Fibroblast of skin of back (primary cell): ENCODE measurements at places on chromosomes 13 and 19.

DNA sequence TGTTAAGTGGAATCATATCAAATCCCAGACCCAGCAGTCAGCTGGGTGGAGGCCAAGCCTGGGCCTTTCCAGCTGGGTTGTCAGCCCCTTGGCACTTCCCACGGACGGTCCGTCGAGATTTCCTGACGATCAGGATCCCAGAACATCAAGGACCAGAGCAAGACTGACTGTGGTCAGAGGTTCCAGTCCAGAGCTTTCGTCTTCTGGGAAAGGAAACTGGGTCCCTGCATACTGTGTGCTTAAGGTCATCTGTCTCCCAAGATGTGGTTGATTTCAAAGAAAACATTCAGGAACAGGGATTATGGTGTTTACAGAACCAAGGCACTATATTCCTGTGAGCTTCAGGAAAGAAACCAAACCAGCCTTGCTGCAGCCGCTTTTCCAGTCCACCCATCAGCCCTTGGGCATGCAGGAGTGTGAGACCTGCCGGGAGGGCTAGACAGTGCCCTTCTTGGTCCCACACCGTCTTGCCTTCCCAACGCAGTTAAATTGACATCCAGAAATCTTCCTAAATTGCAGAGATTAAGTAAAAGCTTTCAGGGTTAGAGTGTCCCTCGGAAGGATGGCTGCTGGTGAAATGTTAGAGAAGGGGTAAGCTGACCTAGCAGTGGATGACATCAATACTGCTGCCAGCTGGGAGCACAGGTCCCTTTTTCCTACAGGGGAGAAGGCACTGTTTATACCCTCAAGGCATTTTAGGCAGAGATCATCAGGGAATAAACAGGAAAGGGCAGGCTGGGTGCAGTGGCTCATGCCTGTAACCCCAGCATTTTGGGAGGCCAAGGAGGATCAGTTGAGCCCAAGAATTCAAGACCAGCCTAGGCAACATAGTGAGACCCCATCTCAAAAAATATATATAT lies 5.0 kb upstream of the C19orf33 start:
- DNase-seq, result peak; percentile 49

DNA sequence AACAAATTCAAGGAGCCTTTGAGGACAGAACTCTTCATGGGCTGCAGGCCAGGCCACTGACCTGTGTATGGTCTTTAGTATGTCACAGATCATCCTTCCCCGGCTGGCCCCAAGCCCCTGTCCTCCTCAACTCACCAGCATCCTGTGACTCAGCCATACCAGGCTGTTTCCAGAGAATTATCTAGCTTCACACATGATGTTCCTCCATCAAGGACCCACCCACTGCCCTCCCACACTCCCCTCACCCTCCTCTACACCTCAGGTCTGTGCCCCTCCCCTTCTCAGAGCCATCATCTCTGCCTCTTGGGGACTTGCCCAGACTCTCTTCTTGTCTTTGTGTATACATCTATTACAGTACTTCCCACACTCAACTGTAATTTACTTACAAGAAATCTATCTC lies 14.7 kb downstream of the DCT start:
- DNase-seq, result no peak

- DNase-seq, result no peak
Observed at GRCh38 chr19:16384688-16385087, 60.1 kb downstream of the KLF2 start.

GRCh38 chr13:94369972-94370436 lies 109.5 kb downstream of the DCT start:
- no peak for DNase-seq

DNA sequence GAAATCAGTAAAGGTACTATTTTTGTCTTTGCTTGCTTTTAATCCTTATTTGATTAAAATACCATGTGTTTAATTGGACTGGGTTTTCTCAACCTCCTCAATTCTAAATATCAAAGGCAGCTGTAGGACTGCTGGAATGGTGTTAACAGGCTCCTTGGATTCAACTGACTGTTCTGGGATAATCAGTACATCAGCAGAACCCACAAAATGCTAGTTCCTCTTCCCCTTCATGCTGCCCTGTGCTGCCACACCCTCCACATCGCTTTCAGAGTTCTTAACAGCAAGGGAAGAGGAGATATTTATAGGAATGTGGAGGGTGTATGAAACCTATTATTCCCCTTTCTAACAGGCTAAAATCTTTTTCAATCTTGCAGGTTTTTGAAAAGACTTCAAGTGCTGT lies 82.4 kb downstream of the KCTD12 start:
- no peak for DNase-seq

DNA sequence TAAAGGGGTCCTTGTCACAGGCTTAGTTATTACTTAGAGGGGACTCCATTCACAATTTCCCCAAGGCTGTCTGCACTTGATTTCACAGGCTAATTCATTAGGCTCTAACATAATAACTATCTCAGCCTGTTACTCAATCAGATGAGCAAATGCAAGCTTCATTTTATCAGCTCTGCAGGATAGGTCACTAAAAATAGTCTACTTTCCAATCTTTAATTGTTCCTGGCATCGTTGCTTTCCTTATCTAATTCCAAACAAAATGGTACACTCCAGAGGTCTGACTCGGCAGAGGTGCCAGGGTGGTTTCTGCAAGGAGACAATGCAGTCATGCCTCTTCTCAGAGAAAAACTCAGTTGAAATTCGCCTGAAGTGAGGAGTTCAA lies 69.7 kb upstream of the SLC15A1 start:
- no peak for DNase-seq

DNA sequence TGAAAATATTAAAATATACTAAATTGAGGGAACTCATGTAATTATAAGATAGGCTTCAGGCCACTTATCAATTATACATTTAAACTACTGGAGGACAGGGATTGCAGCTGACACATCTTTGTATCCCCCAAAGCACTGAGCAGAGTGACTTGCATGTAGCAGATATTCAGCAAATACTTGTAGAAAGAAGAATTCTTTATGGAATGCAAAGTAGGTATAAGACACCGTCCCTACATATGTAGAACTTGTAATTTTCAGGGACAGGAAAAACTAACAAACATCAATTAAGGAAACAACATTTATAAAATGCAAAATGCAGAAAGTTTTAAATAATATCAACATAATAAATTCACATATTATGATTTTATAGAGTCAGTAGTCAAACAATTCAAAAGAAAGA lies 719.2 kb downstream of the OLFM4 start:
- DNase-seq, result no peak

- no peak for DNase-seq
Observed at GRCh38 chr19:50022823-50023222, 2.3 kb downstream of the VRK3 start.

DNA sequence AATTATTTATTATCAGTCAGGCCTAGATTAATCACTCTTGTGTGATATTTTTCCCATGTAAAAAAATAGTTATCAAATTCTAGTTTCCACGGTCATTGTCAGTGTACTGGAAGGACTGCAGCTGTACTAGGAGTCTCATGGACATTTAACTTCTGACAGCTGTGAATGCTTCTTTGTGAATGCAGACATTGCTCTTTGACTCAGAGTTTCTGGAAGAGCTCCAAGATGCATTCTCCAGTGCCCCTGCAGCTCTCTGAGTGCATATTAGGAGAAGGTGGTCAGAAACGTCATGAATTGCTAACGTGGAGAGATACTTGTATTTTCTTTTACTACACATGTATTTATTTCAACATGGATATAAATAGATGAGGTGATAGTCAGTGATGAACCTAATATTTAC lies 9.7 kb upstream of the SLITRK5 start:
- DNase-seq, result peak; percentile 59

DNA sequence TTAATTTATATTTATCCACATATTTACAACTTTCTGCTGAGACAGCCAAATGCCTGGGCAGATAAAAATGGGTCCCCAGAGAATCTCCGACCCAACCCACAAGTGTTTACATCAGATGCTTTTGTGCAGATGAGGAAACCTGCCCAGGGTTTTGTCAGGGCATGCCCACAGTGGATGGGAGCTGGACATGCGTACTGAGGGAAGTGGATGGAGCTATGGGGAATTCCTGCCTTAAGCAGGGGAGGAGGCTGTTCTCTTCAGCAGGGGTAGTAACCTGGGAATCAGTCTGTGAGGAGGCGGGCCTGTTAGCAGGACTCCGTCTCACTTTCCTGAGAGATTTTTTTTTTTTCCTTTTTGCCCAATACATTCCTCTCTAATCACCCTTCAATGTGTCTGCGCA lies 122.9 kb downstream of the RFC3 start:
- no peak for DNase-seq

- DNase-seq, result no peak
Observed at GRCh38 chr13:99969919-99970650, 1.5 kb downstream of the ZIC5 start.

DNA sequence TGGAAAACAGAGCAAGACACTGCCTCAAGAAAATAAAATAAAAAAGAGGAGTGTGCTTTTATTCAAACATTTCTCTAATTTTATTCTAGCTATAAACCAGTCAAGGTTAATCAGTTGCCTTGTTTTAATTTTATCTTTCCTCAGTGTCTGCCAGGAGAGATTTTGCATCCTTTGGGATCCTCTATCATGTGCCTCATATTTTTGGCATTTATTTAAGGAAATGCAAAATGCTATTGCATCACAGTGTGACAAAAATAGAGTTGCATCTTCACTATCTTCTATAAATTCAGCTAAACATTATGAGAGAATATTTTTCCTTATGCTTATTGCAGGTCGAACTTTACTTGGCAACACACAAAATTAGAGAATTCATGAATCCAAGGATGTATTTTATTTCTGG lies 639.0 kb upstream of the KLF12 start:
- DNase-seq, result no peak

DNA sequence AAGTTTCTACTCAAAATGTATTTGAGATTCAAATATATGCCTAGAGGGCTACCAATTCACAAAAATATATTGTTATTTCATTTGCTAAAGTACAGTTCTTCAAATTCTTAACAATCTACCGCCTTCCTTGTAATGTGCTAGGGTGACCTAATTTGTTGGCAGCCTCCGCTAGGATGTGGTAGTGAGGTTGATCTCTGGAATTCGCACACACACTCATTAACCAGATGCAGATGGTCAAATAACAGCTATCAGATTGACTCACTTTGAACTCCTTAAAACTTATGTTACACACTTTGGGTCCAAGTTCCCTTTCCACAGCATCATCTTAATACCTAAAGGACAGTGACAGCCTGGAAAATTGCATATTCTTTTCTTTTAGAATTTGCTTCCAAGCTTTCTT lies 367.3 kb downstream of the DCT start:
- DNase-seq, result peak; percentile 95

DNA sequence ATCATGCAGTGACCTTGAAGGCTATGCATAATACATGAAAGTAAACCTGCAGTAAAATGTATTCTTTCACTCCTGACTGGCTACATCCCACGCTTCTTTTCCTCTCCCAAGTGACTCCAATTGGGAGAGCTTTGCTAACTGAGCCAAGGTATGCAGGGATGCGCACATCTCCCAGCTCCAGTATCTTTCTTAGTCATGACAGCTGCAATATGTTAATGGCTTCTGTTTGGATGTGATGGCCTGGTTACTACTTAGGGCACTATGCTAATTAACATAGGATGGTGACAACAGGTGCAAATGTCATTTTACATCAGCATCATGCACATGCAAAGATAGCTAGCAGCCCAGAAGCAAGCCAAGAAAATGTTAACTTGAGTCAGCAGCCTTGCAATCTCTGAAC lies 134.7 kb downstream of the POU4F1 start:
- no peak for DNase-seq

- DNase-seq, result peak; percentile 99
Observed at GRCh38 chr13:114130837-114131582, 1.4 kb downstream of the RASA3 start.

DNA sequence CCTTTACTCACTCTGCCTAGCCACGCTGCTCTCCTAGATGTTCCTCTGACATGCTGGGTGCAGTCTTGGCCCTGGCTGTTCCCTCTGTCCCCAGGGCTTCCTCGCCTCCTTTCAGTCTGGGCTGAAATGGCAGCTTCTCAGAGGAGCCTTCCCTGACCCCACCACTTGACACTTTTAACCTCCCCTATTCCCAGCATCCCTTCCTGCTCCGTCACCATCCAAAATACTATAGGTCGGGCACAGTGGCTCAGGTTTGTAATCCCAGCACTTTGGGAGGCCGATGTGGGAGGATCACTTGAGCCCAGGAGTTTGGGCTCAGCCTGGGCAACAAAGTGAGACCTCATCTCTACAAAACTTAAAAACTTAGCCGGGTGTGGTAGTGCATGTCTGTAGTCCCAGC lies 2.6 kb downstream of the FAM187B start:
- DNase-seq, result no peak

DNA sequence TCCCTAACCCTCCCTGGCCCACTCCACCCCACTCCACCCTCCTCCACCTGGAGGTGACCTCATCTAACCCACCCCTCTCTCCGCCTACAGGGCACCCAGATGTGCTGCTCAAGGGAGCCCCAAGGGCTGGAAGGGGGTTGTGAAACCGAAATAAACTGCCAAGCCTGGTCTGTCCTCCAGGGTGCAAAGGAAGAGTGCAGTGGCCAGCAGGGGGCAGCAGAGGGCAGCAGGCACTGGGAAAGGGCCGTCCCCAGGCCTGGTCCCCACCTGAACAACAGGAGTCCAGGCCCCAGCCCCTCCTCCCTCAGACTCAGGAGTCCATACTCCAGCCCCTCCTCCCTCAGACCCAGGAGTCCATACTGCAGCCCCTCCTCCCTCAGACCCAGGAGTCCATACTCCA lies 8.4 kb upstream of the BCAM start:
- peak; percentile 64 for DNase-seq

DNA sequence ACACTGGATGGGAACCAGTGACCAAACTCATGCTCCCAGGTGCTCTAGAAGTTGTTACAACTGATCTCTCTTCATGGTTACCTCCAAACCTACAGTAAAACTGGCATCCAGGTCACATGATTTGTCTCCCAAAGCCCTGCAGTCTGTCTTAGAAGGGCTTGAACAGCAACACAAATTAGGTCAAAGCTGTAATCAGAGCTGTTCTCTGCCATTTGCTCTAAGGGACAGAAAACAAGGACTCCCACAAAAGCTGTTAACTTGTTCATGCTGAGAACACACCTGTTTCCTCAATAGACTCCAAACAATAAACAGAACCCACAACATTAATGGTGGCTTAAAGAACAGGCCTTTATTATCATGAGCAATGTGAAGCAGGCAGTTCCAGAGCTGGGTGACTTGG lies 8.0 kb downstream of the ZNF671 start:
- DNase-seq, result no peak

DNA sequence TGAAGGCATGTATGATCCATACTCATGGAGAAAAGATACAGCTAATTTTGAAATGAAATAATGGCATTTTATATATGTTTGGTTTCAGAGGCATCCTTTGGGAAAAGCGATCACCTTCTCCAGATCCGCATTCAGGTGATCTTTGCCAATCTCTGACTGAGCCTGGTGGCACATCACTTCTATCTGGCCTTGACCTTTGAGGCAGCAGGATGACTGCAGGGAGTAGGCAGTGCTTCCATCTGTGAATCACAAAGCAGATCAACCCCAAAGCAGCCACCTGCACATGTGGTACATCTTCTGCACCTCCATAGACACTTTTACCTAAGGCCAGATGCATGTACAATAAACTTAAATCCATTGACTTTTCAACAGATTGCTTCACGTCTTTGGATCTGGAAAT lies 53.4 kb downstream of the SPATA13 start:
- DNase-seq, result no peak
